IPS DF 6.9 (cell line): ENCODE measurements at places on chromosomes 12 and 14.

- H3K4me1 ChIP-seq = no peaks in the 10 kb centered on the region
- no peaks in the 10 kb centered on the region for H3K27me3 ChIP-seq
- no peak overlapping the region for H3K4me3 ChIP-seq
- H3K27ac ChIP-seq = no peak overlapping the region
- no peaks in the 10 kb centered on the region for H3K36me3 ChIP-seq
These were observed 503.8 kb upstream of the RPL10L start for GRCh38 chr14:47155395-47155794.

DNA sequence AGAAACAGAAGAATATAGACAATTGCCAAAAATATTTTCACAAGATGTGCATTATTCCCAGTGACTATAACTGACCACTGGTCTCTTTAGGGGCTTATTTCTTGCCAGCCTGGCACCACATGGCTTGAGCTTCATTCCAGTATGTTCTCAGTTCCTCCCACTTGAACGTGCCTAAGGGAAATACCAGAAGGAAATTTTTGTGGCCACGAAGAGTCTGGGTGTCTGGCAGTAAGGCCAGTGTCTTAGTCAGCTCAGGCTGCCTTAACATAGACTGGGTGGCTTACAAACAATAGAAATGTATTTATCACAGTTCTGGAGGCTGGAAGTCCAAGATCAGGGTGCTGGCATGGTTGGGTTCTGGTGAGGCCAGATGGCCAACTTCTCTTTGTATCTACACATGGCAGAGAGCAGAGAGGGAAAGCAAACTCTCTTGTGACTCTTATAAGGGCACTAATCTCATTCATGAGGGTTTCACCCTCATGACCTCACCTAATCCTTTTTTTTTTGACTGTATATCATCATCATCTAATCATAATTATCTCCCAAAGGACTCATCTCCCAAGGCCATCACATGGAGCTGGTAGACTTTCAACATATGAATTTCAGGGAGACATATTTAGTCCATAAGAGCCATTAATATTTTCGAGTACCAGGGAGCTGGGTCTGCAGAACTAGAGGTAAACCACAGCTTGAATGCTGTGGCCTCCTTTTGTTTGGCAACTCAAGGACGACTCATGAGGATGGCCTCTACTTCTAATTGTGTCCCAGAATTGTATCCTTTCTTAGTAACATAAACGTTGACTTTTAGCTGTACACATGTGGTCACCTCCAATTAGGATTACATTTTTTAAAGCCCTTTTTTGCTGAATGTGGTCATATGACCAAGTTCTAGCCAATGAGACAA is 5.1 kb upstream of the SMOC1 start:
- no peaks in the 10 kb centered on the region for H3K36me3 ChIP-seq
- H3K4me3 ChIP-seq = no peak overlapping the region
- H3K27me3 ChIP-seq = no peaks in the 10 kb centered on the region
- no peaks in the 10 kb centered on the region for H3K4me1 ChIP-seq

- H3K4me3 ChIP-seq = no peak overlapping the region
- no peaks in the 10 kb centered on the region for H3K36me3 ChIP-seq
- peaks cover 30% of the 10 kb centered on the region for H3K27me3 ChIP-seq
These were observed 2.7 kb downstream of the ASIC1 start for GRCh38 chr12:50060120-50060468.

DNA sequence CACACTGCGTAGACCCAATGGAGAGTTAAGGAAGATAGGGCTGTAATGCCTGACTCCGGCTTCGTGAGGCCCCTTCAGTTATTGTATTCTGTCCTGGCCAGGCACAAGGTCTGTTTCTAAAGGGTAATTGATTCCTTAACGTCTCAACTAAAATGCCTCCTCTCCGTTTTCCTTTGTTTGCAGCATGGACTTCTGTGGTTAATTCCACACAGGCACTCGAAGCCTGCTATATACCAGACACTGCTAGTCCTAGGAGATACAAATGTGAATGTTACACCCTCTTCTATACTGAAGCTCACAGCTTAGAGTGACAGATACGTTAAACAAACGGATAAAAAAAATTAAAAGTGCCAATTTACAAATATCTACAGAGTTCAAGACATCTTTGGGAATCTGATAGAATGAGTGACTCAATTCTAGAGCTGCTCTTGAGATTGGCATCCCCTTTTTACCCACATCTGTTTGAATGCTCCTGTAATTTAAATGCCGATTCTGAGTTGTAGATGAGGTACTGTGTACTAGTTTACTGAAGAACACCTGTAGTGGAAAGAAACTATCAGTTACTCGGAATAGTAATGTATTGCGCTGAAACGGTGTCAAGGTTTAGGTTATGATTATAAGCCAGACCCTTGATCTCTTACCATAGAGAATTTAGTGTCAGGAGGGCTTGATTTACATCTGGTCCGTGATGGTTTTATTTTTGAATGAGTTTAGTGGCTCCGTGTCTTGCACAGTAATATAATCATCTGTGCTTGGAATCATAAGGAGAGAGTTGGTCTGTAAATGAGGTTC is 784 bp downstream of the PSMA6 start:
- no peaks in the 10 kb centered on the region for H3K4me1 ChIP-seq
- H3K27me3 ChIP-seq = no peaks in the 10 kb centered on the region
- DNase-seq = no peak
- no peaks in the 10 kb centered on the region for H3K36me3 ChIP-seq

GRCh38 chr12:118061011-118061872 is at the start of gene WSB2:
WSB2 (minus strand) TSS chr12:118061179; CDS start chr12:118061048, 131 bp downstream.
- H3K4me1 ChIP-seq = peaks cover 2% of the 10 kb centered on the region; the same call in 1 of the 2 replicates
- DNase-seq = peak; percentile 22
- no peaks in the 10 kb centered on the region for H3K27me3 ChIP-seq
- H3K36me3 ChIP-seq = no peaks in the 10 kb centered on the region
- peak within 1 kb of the TSS; percentile 67 for H3K4me3 ChIP-seq

DNA sequence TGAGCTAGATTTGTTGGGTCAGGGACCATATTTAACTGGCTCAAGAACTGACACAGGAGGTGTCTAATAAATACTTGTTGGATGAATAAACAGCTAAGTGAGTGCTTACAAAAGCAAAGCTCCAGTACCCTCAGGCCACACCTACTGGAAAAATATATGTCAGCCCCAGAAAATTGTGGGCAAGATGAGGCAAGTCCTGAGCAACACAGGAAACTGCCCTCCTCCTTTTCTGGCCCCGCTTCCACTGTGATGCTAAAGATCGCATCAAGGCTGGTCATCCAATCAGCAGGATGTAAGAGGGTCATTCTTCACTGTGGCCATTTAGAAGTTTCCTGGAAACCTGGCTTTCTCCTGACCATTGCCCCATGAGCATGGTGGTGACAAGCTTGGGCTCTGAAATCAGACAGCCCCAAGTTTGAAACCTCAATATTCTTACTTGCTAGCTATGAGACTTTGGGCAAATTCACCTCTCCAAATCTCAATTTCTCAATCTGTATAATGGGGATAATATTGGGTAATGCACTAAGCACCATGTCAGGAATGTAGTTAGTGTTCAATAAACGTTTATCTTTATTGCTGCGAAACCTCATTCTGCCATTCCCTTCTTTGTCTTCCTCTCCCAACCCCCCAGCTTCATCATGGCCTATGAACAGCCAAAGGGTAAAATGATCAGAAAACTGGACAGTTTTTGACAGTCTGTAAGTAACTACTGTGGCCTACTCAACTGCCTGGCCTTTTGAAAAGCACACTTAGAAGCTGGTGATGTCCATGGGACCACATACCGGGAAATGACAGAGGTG is 139.3 kb upstream of the PZP start:
- H3K36me3 ChIP-seq = no peaks in the 10 kb centered on the region
- H3K4me1 ChIP-seq = no peaks in the 10 kb centered on the region
- no peak for DNase-seq
- H3K27ac ChIP-seq = no peak overlapping the region

DNA sequence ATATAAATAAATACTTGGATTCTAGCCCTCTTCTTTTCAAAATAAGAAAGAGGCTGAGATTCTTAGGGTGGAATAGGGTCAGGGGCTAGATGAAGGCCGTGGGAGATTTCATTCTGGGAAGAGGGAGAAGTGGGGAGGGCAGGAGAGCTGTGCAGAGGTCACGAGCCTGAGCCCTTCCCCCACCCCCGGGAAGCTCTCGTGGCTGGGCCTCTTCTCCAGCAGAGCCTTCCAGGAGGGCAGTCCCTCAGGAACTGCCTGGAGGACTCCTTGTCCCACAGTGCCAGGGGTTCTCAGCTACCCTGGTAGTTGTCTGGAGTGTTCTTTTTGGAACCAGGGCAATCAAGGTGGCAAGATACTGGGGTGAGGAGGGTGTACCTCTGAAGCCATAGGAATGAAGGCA is 94.0 kb downstream of the ESR2 start:
- H3K27me3 ChIP-seq = no peaks in the 10 kb centered on the region
- DNase-seq = no peak
- H3K27ac ChIP-seq = no peak overlapping the region
- peaks cover 7% of the 10 kb centered on the region for H3K4me1 ChIP-seq
- H3K4me3 ChIP-seq = no peak overlapping the region

DNA sequence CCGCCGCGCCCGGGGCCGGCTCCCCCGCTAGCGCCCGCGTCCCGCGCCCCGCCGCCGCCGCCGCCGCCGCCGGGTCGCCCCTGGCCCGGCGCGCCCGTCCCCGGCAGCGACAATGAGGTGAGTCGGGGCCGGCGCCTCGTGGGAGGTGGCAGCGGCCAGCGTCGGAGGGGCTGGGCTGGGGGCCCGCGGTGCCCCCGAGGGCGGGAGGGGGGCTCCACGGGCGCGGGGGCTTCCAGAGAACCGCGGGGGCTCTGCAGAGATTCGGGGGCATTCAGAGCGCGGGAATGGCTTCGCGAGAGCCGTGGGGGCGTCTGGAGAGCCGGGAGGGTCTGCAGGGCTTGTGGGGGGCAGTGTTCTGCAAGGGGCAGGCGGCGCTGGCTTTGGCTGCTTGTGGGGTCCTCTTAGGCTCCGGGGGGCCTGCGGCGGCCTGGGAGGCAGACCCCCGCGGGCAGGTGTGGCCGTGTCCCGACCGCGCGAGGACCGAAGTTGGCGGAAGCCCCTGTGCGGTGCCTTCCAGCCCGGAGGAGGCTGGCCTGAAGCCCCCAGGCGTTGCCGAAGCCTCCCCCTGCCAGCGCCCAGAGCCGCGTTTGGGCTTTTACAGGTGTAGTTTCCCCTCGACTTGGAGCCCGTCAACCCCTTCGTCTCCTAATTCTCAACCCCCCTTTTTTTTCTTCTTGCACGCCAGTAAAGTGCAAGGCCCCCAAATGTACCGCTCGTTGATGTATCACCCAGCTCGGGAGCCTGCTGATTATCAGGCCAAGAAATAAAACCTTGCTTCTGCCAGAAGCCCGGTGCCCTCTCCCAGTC is 93.1 kb upstream of the EVL start:
- peaks cover 9% of the 10 kb centered on the region; the same call in 1 of the 2 replicates for H3K27me3 ChIP-seq
- H3K36me3 ChIP-seq = no peaks in the 10 kb centered on the region
- H3K4me3 ChIP-seq = peak overlapping the region; percentile 85
- DNase-seq = no peak

GRCh38 chr12:614411-614970 is 48.8 kb downstream of the NINJ2 start:
- no peak for DNase-seq
- no peaks in the 10 kb centered on the region for H3K27me3 ChIP-seq
- H3K27ac ChIP-seq = no peak overlapping the region
- H3K4me1 ChIP-seq = no peaks in the 10 kb centered on the region

- H3K4me3 ChIP-seq = no peak overlapping the region
- H3K27ac ChIP-seq = peak overlapping the region; percentile 60
- no peaks in the 10 kb centered on the region for H3K36me3 ChIP-seq
- peaks cover 10% of the 10 kb centered on the region for H3K4me1 ChIP-seq
These were observed 24.2 kb upstream of the FOXN3 start for GRCh38 chr14:89440986-89441909.

DNA sequence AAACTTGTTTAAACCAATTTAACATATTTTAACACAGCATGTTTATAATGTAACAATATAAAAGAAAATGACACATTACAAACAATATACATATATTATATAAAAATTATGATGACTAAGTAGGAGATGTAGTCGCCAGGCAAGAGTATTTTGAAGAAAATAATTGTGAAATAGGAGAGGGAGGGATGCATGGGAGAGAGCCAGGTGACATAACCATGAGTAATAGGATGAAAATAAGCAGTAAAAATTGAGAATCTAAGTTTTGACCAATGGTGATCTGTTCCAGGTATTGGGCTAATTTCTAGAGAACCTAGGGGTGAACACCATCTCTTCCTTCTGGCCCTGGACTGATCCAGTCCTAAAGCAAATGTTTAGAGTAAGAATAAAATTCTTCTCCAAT is 315.2 kb upstream of the G2E3 start:
- DNase-seq = no peak
- no peak overlapping the region for H3K4me3 ChIP-seq
- H3K36me3 ChIP-seq = no peaks in the 10 kb centered on the region
- H3K27ac ChIP-seq = no peak overlapping the region
- H3K4me1 ChIP-seq = no peaks in the 10 kb centered on the region

GRCh38 chr12:56321027-56321426 is 5.2 kb upstream of the CNPY2 start:
- no peaks in the 10 kb centered on the region for H3K27me3 ChIP-seq
- H3K4me1 ChIP-seq = no peaks in the 10 kb centered on the region
- H3K36me3 ChIP-seq = 0 out of 2 replicates have a peak, but pooled peaks cover 4% of the 10 kb centered on the region
- H3K4me3 ChIP-seq = no peak overlapping the region
- H3K27ac ChIP-seq = no peak overlapping the region

DNA sequence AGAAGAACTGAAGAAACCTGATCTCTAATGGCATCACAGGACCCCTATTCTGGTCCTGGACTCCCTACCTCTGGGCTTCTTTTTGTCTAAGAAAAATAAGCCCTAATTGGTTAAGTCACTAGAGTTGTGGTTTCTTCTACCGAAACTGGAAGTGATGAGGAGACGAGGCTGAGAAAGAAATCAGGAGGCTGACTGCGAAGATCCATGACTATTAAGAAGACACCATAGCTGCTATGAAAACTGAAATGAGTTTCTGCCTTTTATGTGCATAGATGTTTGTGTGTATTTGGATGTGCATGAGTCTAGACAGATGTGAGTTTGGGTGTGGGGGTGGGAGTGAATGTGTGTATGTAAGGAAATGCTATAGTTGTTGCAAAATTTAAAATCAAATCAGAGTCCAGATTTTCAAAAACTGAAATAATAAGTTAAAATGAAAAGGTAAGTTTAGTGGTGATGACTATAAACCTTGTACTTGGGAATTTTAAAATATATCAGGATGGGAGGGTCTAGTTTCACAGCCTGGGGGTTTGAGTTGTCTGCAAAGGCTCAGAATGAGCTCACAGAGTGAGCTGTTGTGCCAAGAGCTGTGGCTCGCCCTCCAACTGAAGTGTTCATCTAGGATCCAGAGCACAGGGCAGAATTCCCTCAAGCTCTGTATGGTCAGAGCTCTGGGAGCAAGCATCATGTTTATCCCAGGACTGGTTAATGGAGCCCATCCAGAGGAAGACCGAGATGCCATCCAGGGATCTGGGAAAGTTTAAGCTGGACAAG is 94.9 kb downstream of the VCPKMT start:
- no peaks in the 10 kb centered on the region for H3K27me3 ChIP-seq
- no peak overlapping the region for H3K4me3 ChIP-seq
- no peaks in the 10 kb centered on the region for H3K4me1 ChIP-seq
- H3K27ac ChIP-seq = no peak overlapping the region
- no peak for DNase-seq

- H3K4me3 ChIP-seq = no peak overlapping the region
- no peaks in the 10 kb centered on the region for H3K27me3 ChIP-seq
- DNase-seq = no peak
- no peaks in the 10 kb centered on the region for H3K4me1 ChIP-seq
- no peaks in the 10 kb centered on the region for H3K36me3 ChIP-seq
These were observed 24.4 kb downstream of the MSRB3 start for GRCh38 chr12:65302891-65303290.

- no peaks in the 10 kb centered on the region for H3K36me3 ChIP-seq
- H3K4me3 ChIP-seq = no peak overlapping the region
- H3K27ac ChIP-seq = no peak overlapping the region
- H3K27me3 ChIP-seq = no peaks in the 10 kb centered on the region
- DNase-seq = no peak
These were observed 10.4 kb upstream of the NOPCHAP1 start for GRCh38 chr12:104975587-104976343.
